Right cardiac atrium (tissue), 5 donors: ENCODE measurements at places on chromosomes 3 and 15.

DNA sequence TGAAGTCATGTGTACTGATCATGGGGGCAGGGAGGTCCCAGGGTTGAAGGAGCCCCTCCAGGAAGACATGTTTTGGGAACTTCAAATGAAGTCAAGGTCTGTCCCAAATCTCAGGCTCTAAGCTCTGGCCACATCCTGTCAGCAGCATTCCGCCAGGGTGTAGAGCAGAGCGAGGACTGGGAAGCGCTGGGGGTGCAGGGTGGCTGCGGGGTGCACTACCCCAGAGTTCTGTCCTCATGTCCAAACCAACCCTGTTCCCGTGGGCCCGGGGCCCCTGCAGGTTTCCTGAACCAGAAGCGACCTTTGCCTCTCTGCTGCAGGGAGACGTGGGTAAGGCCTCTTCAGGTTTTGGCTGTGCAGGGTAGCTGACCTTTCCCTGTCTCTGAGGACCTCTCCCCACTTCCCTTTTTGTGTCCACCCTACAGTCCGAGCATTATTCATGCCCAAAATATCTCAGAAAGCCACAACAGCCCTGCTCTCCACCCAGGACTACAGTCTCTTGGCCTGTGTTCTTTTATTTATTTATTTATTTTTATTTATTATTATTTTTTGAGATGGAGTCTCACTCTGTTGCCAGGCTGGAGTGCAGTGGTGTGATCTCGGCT, 26.6 kb upstream of the FLNB start:
- DNase-seq = no peak

DNA sequence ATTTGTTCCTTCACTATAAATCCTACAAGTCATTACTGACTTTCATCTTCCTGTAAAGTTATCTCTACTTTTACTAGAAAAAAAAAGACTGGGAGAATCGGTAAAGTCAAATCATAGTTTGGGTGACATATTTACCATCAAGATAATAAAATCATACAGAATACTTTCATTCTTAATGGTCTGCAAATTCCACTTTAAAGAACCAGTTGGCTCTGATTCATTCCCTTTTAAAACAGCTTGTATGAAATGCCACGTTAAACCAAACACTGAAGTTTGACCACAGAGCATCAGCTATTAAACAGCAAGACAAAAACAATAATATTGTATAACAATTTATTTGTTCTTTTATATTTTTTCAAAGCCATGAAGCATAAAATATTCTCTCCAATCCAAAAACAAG, 100.7 kb downstream of the FBN1 start:
- DNase-seq = no peak

GRCh38 chr15:70523192-70523591, 240.2 kb downstream of the UACA start:
- no peak for DNase-seq

GRCh38 chr3:1734494-1735122, 364.1 kb upstream of the CNTN4 start:
- no peak for DNase-seq

DNA sequence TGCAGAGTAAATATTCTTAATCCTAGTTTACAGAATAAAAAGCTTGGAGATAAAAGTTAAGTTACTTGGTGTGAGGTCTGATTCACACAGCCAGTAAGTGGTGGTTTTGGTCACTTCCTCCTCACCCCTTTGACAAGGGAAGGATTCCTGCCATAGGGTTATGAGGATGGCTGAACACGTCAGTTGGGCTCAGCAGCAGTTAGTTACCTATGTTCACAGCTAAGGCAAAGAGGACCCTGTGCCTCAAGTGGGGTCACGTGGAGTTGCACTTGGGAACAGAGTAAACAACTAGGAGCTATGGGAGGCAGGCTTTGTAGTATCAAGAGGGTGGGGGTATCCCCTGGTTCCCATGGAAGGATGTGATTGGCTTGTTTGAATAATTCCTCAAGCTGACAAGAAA, 232.2 kb downstream of the UBE2E2 start:
- no peak for DNase-seq

DNA sequence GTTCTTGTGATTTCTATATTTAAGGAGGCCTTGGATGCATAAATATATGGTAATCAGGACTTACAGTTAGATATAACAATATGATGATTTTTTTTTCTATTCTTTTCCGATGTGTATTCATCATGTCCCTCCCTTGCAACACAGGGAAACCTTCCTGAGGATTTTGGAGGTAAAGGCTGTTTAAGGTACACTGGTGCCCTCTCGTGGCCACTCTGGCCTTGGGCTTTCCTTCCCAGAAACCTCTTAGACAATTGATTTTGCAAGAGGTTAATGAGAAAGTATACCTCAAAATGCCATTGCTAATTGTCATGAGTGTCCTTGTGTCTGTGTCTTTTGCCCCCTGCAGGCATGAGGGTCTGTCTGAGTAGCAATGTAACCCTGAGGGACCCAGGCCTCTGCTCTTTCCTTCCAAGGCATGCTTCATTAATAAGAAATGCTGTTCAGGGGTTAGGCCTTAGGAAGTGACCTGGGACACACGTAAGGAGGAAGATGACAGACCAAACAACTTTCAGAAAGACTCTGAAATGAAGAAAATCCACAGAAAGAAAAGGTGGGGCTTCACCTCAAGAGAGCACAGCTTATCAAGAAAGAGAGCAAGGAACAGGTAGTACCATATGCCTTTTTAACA, 70.3 kb upstream of the PPP2R3A start:
- DNase-seq = peak; percentile 81

DNA sequence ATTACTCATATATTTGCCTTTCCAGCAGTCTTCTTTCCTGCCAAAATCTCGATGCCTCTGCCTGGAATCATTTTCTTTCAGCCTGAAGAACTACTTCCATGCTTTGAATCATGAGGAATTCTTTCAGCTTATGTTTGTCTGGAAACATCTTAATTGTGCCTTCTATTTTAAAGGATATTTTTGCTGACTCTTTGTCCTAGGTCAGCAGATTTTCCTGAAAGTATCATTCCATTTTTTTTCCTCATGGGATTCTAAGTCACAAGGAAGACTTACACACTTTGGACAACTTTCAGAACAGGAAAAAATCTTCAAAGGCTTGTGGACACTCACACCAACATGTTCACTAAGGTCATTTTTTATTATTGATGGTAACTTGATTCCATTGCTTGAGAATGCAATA, 10.1 kb downstream of the PRR23E start:
- DNase-seq = no peak

DNA sequence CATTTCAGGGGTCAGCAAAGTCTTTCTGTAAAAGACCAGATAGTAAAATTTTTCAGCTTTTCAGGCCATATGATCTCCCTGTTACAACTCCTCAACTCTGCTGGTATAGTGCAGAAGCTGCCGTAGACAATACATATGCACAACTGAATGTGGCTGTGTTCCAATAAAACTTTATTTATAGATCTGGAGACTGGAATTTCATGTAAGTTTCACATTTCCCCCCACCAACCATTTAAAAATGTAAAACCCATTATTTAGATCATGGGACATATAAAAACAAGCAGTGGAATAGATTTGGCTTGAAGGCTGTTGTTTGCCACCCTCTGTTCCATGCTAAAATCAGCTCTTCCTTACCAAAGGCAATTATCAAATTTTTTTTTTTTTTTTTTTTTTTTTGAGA, 28.8 kb upstream of the MEX3B start:
- DNase-seq = no peak

- no peak for DNase-seq
These were observed 70.6 kb downstream of the AP4E1 start for GRCh38 chr15:50979041-50979440.

GRCh38 chr15:74604983-74605794, 10.4 kb upstream of the CLK3 start:
- DNase-seq = no peak

DNA sequence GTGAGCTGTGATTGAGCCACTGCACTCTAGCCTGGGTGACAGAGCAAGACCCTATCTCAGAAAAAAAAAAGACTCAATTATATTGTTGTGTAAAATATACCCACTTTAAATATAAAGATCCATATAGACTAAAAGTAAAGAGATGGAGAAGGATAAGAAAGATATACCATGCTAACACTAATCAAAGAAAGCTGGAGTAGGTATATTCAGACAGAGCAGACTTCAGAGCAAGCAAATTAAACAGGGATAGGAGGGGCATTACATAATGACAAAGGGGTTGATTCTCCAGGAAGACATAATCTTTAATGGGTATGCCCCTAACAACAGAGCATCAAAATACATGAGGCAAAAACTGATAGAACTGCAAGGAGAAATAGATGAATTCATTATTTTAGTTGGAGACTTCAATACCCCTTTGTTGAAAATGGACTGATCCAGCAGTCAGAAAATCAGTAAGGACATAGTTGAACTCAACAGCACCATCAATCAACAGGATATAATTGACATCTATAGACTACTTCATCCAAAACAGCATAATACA, 31.1 kb upstream of the RNU6-1 start:
- no peak for DNase-seq

DNA sequence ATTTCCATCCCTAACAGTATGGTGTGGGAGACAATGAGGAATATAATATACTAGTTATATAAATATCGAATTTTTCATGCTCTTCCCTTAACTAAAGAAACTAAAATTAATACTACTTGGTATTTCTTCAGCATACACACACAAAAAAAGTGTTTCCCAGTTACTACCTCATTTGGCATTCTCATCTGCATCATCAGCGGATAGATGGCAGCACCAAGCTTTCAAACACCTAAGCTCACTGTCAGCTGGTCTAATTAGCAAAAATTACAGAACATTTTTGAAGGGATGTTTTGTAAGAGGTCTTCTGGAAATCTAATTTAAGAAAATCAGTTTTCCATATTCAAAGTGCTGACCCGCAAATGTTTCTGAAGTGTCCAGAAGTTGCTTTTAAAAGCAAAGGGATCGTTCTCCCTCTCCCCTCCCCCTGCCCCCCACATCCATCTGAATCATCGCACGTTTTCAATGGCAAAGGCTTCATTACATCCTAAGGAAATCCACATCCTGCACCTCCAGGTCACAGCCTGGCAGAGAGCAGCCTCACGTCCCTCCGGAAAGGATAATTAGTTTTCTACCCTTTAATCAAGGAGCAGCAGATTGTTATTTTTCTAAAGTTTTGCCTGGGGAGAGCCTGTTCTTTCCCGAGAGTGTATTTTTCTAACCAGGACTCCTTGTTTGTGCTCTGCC, 86.1 kb upstream of the SPATA12 start:
- no peak for DNase-seq

DNA sequence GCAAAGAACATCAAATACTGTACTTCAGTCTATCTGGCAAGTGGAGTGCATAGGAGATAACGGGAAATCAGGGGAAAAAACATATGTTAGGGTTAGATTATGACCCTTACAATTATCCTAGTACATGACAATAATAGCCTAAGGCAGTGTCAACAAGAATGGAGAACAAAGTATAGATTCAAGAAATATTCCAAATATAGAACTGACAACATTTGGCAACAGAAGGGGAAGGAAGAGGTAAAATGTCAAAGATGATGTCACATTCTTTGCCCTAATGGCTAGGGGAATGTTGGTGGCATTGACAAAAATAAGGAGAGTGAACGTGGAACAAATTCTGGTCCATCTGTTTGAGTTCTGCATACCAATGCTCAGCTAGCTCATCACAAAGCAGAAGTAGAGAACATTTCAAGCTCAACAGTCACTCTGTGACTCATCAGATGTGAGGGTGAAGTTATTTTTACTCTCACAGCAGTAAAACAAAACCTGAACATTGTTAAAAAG, 15.5 kb upstream of the ATP8B4 start:
- no peak for DNase-seq

DNA sequence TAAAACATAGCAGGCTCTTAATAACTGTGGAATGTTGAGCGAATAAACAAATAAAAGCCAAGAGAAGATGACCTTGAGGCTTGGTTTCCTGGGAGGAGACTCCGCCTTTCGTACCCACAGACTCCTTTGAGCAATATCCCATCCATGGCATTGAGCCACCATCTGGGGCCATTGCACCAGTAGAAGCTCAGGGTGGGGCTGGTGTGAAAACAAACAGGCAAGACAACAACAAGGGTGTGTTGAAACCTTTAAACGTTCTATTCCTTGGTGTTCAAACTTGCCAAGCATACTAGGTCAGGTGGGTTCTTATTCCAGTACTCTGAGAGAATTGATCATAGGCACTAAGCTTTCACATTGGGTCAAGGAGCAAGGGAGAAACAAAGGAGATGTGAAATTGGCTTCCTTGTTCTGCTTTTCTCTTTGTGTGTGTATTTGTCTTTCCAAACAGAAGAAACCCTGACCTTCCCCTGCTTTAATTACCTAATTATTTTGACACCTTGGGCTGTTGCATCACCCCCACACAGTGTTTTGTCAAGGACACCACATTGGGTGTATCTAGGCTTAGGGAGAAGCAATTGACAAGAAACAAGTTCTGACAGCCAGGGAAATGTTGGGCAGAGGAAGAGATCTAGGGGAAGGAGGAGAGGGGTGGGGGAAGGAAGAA, 105.1 kb upstream of the BCL6 start:
- peak; percentile 26 for DNase-seq

GRCh38 chr15:68411735-68412134, 20.2 kb downstream of the ITGA11 start:
- no peak for DNase-seq

DNA sequence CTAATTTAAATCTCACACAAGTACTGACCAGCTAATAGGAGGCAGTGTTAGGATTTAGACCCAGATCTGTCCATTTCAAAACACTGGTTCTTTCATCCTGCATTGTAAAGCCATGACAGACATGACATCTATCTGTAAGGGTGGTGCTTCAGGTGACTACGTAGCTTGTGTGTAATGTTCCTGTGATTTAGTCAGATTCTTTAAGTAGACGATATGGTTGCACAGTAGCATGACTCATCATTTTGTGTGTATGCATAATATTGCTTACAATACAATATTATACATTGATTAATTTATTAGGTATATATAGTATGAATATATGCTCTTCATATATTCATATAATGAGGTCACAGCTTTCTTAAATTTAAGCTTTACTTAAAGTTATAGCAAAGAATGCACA, 628.5 kb downstream of the GRM7 start:
- no peak for DNase-seq

GRCh38 chr15:100944986-100945385, 25.8 kb downstream of the LRRK1 start:
- DNase-seq = no peak
